ENCODE measurements at places on chromosomes 1 and 21. TPM values are rescaled to one million over a fixed set of nuclear protein-coding genes. Genes with fewer than 3 reads are reported as not detected.

GRCh38 chr1:39631361-39632322 lies 7.8 kb downstream of the HEYL start:
- DNase-seq = no peak

DNA sequence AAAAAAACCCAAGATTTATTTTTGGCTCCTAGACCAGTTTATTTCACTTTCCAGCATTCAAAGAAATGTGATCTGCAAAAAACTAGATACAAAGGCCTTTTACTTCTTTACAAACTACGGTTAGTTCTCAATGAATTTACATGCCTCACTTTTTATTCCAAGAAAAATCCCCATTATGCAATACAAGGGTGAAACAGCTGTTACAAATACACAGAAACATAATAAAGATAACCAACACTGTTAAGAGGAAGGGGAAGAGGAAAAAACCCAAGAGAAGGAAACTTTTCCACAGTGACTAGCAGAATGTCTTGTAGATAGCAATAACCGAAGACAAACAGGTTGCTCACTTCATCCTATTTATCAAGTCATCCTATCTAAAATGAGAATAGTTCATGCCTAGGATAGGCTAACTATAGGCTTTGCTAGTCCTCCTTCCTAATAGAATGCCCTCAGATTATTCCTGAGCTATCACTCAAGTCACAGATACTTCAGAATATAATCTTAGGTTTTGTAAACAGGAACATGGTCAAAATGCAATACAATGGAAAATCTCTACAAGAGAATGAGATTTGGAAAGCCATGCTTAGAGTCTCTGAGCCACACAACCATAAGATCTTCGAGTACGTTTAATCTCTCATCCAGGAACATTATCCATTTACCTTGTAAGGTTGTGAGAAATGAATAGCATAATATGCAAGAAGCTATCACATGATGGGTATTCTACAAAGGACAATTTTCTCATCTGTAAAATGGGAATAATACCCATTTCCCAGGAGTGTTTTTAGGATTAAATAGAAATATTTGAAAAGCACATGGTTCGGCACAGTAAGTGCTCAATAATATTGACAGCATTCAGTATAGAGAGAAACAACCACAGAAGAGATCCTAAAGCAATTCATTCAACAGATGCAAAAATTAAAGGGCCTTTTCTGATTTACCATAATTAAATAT lies 5.4 kb downstream of the PNRC2 start:
- DNase-seq = no peak

DNA sequence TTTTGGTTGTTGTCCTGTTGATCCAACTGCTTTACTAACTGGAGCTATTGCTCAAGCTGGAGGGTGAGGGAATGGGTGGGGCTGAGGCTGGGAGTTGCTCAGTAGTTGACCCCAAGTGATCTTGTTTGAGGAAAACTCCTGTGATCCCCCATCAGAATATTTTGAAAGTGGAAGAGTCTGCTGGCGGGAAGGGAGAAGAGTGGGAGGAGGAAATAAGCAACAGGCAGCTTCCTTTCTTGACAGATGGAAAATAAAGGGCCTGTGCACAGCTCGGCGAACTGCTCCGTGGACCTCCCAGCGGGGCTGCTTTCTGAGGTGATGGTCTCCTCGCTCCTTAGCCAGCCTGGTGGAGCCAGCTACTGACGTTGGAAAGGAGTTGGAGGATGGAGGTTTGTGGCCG lies 199.1 kb upstream of the LMO4 start:
- DNase-seq = no peak

DNA sequence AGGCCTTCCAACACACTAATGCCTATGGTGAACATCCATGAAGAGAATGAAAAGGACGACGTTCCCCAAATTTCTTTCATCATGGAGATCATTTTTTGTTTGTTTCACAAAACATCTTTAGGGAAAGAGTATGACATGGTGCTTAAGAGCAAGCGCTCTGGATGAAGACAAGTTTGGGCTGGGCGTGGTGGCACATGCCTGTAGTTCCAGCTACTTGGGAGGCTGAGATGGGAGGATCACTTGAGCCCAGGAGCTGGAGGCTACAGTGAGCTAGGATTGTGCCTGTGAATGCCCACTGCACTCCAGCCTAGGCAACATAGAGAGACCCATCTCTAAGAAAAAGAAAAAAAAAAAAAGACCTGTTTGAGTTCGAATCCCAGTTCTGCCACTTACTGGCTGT lies 253.1 kb downstream of the PTPRU start:
- no peak for DNase-seq

DNA sequence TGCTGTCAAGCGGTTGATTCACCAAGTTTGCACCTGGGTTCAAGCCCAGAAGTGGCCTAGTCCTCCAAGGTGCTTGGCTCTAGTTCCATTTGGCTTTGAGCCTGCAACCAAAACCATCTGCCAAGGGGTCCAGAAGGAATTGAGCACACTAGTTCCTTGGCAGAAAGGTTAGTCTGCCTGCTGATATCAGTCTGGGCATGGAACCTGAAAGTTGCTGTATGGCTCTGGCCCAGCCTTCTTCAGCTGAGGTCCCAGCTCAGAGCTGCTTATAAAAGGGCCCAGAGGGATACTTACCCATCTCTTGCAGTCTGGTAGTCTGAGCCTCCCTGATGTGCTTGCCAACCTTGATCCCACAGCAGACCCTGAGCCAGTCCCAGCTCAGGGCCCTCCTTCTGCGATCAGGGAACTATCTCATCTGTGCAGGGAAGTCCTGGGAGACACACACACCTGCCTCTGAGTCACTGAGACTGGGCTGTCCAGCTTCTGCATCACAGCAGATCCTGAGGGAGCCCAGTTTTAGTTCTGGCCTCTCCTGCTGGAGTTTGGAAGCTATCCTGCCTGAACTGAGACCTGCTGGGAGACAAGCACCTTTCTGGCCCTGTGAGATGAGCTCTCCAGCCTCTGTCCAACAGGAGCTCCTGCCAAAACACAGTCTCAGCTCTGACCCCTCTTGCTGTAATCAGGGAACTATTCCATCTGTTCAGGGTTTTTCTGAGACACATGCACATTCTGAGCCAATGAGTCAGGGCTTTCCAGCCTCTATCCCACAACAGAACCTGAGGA lies 75.8 kb downstream of the CTH start:
- DNase-seq = no peak

GRCh38 chr1:223825767-223826748 lies 19.7 kb downstream of the TP53BP2 start:
- DNase-seq = no peak

DNA sequence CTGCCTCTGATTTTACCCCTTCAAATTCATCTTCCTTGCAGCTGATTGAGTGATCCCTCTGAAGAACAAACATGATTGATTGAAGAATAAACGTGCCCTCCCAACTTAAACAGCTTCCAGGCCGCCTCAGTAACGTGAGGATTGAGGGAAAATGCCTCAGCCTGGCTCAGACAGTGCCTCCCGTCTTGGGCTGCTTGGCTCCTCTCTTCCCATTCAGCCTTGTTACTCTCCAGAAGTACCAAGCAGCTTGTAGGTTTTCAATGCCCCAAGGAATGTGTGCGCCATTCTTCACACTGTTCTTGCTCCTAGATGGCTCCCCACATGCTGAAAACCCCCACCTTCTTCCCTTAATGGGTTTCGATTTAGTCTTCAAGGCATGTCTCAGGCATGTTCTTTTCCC lies 51.8 kb downstream of the ST6GALNAC5 start:
- no peak for DNase-seq

DNA sequence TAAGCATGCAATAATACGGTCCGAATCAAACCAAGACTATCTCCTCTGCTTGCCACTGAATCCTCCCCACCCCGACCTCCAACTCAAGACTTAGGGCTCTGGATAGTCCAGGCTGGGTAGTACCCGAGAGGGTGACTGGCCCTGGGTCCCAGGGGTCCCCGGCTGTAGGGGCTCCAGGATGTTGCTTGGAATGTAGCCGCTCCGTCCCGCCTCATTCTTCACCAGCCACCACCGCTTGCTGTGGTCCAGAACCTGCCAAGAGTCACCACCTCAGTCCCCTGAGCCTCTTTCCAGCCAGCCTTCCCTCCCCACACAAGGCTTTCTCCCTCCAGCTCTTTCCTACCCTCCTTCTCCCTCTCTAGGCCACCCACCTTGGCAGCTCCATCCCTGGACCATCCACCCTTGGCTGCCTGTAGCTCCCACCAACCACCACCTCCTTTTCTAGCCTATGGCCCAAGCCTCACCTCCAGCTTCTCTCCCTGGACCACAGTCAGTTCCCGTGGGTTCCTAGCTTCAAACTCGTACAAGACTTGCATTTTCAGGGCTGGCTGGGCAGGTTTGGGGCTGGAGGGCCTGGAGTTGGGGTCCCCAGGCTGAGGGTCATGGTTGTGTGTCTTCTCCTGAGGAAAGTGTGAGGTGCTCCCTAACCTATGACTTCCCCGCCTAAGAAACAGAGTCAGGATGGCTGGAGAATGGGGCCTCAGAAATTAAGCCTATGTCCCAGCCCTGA lies 10.9 kb upstream of the GSTM3 start:
- no peak for DNase-seq

DNA sequence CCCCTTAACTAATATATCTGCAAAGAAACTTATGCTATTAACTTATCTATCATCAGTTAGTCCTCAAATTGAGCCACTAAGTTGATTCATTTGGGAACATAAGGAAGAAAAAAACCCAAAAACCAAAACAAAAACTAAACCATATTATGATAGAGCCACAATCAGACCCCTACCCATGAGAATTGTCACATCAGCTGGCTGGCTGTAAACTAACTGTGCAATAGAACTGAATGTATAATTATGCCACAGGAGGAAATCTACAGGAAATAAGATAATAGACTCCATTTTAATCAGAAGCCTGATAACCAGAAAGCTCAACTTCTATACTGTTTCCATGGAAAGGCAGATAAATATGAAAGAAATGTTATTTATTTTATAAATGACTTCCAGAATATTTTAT lies 110.0 kb downstream of the RGL1 start:
- no peak for DNase-seq

- no peak for DNase-seq
These were observed 7.8 kb upstream of the GJB5 start for GRCh38 chr1:34746785-34747637.

- DNase-seq = peak; percentile 26
These were observed 330.9 kb downstream of the S1PR1 start for GRCh38 chr1:101567582-101568189.

GRCh38 chr1:59233444-59233843 lies 63.5 kb upstream of the FGGY start:
- DNase-seq = no peak

GRCh38 chr1:156726549-156727226 lies 1.6 kb upstream of the METTL25B start:
- DNase-seq = no peak

- no peak for DNase-seq
These were observed 65.3 kb downstream of the FASLG start for GRCh38 chr1:172724232-172724631.

DNA sequence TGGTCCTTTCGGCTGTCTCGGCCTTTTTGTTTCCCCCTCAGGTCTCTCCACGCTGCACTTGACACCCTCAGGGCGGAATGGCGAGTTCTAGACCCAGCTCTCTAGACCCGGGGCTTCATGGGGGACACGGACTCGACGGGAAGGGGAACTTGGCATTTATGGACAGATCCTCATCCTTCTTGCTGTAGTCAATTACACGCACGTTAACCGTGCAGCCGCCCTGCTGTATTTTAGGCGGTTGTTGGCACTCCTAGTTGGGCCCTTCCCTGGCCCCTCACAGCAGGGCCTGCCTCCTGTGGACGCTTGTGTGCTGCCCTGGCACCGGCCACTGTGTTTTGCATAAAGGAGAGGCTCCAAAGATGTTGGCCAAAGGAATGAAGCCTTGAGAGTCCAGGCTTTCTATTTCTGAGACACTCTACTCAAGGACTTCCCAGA lies 558 bp upstream of the BTG3 start:
- DNase-seq = peak; percentile 28

GRCh38 chr1:2046174-2046917 lies 3.9 kb upstream of the PRKCZ start:
- DNase-seq = peak; percentile 47

GRCh38 chr1:62810420-62811274 lies 26.7 kb downstream of the ATG4C start:
- peak; percentile 47 for DNase-seq

DNA sequence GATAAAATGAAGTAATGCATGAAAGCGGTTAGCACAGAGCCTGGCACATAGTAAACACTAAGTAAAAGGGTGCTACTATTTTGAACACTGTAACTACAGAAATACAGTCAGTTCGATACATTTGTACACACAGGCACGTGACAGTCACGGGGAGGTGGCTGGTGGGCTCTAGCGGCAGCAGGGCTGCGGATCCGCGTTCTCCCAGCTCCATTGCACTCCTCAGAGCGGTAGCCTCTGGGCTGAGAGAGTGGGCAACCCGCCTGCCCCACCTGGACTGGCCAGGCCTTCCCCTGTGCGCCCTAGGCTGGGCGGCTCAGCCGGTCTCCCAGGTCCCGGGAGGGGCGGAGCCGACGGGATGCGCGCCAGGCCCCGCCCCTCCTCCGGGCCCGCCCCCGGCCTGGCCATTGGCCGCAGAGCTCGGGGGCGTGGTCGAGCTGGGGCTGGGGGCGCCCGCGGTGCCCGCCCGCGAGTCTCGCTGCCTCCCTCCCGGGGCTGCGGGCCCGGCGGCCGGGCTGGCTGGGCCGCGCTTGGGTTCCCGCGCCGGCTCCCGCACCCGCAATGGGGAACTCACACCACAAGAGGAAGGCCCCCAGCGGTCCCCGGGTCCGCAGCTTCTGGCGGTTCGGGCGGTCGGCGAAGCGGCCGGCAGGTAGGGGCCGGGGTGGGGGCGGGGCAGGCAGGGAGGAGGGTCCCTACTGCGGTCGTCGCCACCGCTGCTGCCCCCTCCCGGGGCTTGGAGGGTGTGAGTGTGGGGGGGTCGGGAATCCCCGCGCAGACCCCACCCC lies 51.2 kb upstream of the SYNC start:
- DNase-seq = peak; percentile 72

DNA sequence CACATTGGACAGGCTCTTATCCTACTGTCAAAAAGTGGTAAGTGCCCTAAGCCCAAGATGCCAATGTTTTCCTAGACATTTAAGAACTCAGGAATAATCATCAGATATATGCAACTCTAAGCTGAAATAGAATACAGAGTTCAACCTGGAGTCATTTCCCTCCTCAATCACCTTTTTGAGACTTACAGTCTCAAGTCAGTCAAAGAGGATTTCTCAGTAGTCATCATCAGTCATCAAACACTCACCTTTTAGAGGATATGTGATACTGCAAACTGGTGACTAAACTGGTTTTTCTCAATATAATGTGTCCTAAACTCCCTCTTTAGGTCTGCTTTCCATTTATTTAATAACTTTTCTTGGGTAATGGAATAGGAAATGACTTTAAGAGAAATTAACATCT lies 145.3 kb upstream of the ADAMTS5 start:
- no peak for DNase-seq

GRCh38 chr21:15826147-15826780 lies 96.5 kb downstream of the USP25 start:
- peak; percentile 8 for DNase-seq

- no peak for DNase-seq
These were observed 76.4 kb downstream of the ACBD6 start for GRCh38 chr1:180425952-180426351.

PDIK1L gene
- polyA plus RNA-seq = 5.9 TPM

CRP gene
- not detected for polyA plus RNA-seq

HES4 gene
- polyA plus RNA-seq = not detected

SLFNL1 gene
- not detected for polyA plus RNA-seq

OR2T33 gene
- polyA plus RNA-seq = not detected

S100A2 gene
- not detected for polyA plus RNA-seq

ADCY10 gene
- polyA plus RNA-seq = not detected

MAB21L3 gene
- polyA plus RNA-seq = 0.08 TPM

LCE6A gene
- not detected for polyA plus RNA-seq

OR14K1 gene
- not detected for polyA plus RNA-seq
